ENCODE measurements at places on chromosomes 5 and 9.

GRCh38 chr9:89361816-89362646 lies 43.7 kb downstream of the SECISBP2 start:
- no peak for DNase-seq

DNA sequence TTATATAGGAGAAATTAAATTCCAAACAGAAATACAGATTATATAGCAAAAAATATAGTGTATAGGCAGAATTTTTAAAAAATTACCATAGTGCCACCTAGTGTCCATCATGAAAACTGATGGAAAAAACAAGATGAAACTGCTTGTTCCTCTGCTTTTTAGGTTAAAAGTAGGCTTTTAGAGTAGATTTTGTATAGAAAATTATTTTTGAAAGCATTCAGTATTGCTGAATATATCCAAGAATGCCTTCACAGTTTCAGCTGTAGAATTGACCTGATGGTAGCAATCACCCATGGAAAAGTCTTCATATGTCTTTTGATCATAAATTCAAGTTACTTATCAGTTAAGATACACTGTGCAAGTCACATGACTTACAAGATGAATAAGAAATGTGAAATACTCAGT lies 19.7 kb downstream of the RIOK2 start:
- DNase-seq: no peak

DNA sequence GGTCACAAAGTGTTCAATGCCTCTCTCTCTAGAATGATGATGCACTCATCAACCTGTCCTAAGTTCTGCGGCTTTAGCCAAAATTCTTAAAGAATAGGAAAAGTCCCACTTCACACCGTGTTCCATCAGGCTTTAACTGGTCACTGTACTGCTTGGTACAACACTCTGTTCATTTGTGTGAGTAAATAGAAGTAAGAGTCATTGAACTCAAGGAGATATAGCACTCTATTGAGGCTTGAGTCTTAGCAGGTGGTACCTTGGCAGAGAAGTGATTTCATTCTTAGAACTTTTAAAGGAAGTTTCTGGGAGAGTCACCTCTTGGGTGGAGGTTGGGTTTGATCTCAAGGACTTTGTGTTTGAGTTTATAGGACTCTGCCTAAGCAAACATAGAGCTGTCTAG lies 92.6 kb downstream of the TENT4A start:
- DNase-seq: no peak

DNA sequence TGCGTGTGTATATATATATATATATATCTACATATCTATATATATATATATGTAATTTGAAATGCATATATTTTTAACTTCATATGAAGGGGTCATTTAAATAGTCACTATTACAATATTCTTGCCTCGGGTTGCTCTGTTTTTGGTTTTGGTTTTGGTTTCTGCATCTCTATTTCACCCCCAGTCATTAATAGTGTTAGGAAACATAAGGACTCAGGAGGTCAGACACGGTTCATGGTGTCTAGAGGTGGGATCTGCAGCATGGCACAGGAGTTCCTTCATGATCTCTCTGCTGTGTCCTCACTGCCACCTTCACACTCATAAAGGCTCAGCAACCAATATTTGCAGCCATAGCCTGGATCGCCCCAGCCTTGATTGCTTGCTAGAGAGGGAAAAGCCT lies 16.6 kb downstream of the C5orf58 start:
- DNase-seq: no peak

- no peak for DNase-seq
These were observed 82.4 kb downstream of the ZNF618 start for GRCh38 chr9:113958556-113958955.

- no peak for DNase-seq
These were observed 119.1 kb upstream of the TBC1D2 start for GRCh38 chr9:98374385-98375051.

GRCh38 chr5:31617867-31618266 lies 21.1 kb upstream of the PDZD2 start:
- no peak for DNase-seq

GRCh38 chr5:10519729-10520128 lies 44.1 kb upstream of the ANKRD33B start:
- DNase-seq: no peak

DNA sequence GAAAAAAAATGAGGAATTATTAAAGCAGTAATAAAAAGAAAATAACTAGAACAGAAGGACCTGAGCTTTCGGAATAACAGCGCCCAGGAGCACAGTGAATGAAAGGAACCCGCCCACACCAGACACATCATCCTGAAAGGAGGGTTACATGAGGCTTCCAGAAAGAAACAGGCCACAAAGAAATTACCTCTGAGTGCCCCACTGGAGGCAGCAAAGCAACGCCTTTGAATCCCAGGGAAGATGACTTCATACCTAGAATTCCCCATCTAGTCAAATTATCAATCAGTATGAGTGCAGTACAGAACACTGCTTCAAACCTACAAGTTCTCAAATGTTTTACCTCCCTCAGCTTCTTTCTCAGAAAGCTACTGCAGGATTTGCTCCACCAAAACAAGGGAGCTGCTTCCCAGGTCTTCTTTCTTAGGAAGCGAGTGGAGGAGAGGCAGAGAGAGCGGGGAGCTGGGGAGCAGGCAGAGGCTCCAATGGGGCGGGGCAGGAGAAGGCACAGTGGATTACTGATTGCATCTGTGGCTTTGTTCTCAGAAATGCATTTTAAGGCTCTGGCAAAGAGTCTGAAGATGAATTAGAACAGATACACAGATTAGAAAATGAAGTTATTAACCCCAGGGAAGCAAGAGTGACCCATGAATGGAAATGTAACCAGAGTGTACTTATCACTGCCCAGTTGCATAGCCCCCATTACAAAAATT lies 87.1 kb downstream of the SEMA4D start:
- DNase-seq: no peak

- no peak for DNase-seq
These were observed 3.7 kb upstream of the BAAT start for GRCh38 chr9:101388507-101388993.

- DNase-seq: no peak
These were observed 75.1 kb downstream of the FGF18 start for GRCh38 chr5:171494452-171495121.

DNA sequence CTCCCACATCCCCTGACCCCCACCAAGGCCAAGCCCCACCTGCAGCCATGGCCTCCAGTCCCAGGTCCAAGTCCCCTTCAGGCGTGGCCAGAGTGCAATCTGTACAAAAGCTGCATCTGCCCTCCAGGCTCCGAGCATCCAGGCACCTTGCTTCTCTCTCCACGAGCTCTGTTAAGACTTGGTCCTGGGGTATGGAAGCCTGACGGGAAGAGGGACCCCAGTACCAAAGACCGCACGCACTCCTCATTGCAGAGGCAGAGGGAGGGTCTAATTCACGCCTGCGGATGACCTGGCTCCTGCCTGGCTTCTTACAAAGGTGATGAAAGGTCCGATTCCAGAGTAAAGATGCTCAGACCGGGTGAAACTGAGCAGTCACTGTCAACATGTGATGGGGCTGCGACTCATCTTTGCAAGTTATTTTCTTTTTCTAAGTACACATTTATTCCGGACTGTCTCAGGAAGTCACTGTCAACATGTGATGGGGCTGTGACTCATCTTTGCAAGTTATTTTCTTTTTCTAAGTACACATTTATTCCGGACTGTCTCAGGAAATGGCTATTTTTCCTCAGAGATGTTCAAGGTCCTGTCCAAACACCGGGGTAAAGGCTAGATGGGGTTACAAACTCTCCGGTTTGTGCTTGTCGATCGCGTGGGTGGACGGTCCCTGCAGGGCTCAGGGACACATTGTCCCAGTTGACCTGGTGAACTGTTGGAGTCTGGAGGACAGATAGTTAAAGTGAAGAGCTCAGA lies 252.0 kb upstream of the IRX4 start:
- DNase-seq: no peak

GRCh38 chr9:1460143-1460769 lies 410.1 kb downstream of the DMRT2 start:
- DNase-seq: no peak

DNA sequence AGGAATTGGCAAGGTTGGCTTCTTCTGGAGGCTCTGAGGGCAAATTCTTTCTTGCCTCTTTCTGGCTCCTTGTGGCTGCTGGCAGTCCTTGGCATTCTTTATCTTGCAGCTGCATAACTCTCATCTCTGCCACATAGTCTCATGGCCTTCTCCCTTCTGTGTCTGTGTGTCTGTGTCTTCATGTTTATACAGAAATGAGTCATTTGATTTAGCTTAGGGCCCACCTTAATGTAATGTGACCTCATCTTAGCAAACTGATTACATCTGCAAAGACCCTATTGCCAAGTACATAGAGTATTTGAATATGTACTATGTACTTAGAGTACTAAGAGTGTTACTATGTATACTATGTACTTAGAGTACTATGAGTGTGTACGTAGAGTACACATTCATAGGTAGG lies 122.5 kb downstream of the RFK start:
- no peak for DNase-seq
